CD8-positive, alpha-beta memory T cell (primary cell): ENCODE measurements at places on chromosomes 5 and 9.

- no peak overlapping the region for H3K27ac ChIP-seq
- H3K27me3 ChIP-seq, result no peaks in the 10 kb centered on the region
- H3K4me1 ChIP-seq, result peaks cover 8% of the 10 kb centered on the region
- no peak for DNase-seq
- no peak overlapping the region for H3K4me3 ChIP-seq
- H3K36me3 ChIP-seq, result peaks cover 23% of the 10 kb centered on the region
Measured at GRCh38 chr5:177511181-177511580, 1.6 kb upstream of the DOK3 start.

- peaks cover 14% of the 10 kb centered on the region for H3K4me1 ChIP-seq
- DNase-seq, result no peak
- H3K27me3 ChIP-seq, result no peaks in the 10 kb centered on the region
- no peak overlapping the region for H3K4me3 ChIP-seq
- no peaks in the 10 kb centered on the region for H3K36me3 ChIP-seq
Measured at GRCh38 chr5:113510836-113511451, 2.5 kb upstream of the YTHDC2 start.

DNA sequence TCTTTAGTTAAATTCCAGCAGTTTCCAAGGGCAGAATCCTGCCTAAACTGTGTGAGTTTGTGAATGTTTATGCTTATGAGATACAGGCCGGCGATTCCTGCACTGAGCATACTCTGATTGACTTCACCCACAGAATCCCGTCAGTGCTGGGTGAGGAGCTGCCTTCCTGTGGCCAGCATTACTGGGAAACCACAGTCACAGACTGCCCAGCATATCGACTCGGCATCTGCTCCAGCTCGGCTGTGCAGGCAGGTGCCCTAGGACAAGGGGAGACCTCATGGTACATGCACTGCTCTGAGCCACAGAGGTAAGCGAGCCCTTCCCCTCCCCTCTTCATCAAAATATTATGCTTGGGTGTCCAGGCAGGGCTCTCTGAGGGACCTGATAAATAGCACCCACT lies 103.7 kb downstream of the CMYA5 start:
- H3K27ac ChIP-seq, result no peak overlapping the region
- DNase-seq, result no peak
- no peaks in the 10 kb centered on the region for H3K4me1 ChIP-seq
- no peak overlapping the region for H3K4me3 ChIP-seq

DNA sequence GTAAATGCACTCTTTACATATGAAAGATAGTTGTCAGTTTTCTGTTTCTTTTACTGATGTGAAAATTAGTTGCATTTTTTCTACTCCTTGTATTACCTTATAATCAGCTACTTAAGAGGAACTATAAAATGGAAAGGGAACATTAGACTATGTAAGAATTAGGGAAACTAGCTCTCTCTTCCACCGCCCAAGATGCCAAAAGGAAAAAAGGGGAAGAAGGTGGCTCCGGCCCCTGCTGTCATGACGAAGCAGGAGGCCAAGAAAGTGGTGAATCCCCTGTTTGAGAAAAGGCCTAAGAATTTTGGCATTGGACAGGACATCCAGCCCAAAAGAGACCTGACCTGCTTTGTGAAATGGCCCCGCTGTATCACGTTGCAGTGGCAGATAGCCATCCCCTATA lies 15.2 kb upstream of the HOMER1 start:
- DNase-seq, result no peak
- H3K27me3 ChIP-seq, result no peaks in the 10 kb centered on the region
- H3K36me3 ChIP-seq, result no peaks in the 10 kb centered on the region
- no peaks in the 10 kb centered on the region for H3K4me1 ChIP-seq
- no peak overlapping the region for H3K27ac ChIP-seq
- no peak overlapping the region for H3K4me3 ChIP-seq

- DNase-seq, result no peak
- no peaks in the 10 kb centered on the region for H3K36me3 ChIP-seq
- H3K27ac ChIP-seq, result no peak overlapping the region
Measured at GRCh38 chr9:37639109-37639762, 11.5 kb upstream of the FRMPD1 start.

- H3K36me3 ChIP-seq, result no peaks in the 10 kb centered on the region
- no peak overlapping the region for H3K27ac ChIP-seq
- no peak for DNase-seq
Measured at GRCh38 chr5:11056560-11056959, 295.5 kb upstream of the DAP start.

DNA sequence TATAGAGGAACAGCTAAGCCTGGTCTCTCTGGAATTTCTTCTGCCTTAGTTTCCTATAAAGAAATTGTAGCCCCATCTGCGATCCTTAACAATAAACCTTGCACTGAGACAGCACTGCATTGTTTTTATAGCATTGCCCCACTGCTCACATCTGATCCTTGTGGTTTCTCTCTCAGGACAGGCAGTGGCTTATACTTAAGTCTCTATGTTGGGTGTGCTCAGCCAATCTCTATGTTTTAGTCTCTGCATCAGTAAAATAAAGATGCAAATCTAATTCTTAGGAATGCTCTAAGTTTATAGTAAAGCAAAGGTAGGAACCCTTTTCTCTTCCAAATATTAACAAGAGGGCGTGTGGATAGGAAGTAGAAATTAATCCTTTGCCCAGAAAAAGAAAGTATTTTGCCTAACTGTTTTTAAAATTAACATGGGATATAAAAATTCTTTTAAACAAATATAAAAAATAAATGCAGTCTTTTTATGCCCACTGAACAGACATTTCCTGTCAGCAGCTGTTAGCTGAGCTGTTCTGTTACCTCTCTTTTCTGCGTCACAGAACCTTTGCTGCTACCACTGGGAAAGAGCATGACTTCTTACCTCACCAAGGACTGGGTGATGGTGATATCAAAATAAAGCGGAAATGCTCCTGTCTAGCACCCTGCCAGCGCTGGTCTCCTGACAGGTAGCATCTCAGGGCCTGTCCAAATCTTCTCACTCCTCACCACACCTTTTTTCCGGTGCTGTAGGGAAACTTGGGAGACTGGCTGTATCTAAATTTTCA lies 29.5 kb downstream of the MRPS27 start:
- DNase-seq, result no peak
- H3K4me3 ChIP-seq, result no peak overlapping the region
- H3K27me3 ChIP-seq, result no peaks in the 10 kb centered on the region
- no peaks in the 10 kb centered on the region for H3K4me1 ChIP-seq

DNA sequence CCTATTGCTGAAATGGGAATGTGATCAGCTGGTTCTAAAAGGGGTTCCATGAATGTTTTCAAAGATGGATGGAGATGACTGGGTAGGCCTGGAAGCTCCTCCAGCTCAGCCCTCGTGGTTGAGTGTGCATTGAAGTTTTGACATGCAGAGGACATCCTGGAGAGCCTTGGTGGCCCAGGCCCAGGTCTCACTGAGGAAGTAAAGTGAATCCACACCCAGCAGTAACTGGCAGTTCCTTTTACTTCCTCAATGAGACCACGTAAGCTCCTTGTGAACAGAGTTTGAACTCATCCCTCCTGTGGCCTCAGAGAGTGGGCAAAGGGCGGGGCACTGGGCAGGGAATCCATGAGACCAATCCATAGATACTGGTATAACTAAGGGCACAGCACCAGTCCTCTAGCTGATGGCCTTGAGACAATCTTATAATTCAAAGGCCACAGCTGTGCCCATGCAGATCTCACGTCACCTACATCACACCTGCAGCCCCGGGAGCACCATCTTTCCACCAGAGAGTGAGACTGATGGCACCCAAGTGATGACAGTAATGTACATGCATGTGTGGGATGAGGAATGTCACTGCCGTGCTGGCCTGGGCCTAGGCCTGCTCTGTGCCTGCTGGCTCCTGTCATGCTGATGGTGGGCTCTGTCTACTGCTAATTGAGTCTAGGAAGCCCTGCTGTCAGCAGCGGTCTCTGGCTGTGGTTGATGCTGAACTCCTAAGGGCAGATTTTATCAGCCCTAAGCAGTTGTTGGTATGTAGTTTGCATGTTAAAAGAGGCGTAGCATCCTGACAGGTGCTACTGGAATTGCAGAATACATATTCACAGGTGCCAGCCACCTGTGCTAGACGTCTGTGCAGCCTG lies 257.8 kb downstream of the FSTL4 start:
- H3K4me3 ChIP-seq, result no peak overlapping the region
- H3K36me3 ChIP-seq, result no peaks in the 10 kb centered on the region
- no peak for DNase-seq
- no peaks in the 10 kb centered on the region for H3K4me1 ChIP-seq

DNA sequence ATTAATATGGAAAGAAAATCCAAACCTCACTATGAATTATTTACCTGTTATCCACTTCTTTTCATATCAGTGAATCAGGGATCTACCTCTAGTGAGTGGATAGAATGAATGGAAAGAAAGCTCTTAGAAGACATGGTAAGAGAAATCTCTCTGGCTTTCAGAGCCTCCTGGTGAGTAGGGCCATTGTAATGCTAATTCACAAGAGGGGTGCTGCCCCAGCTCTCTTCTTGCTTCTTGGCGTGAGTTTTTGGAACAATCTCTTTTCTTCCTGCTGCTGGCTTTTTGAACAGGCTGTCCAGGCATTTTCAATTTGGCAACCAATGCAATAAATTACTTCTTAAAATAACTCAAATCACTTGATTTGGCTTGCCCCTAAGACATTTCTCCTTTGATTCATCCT lies 49.9 kb upstream of the KCNN2 start:
- H3K4me1 ChIP-seq, result no peaks in the 10 kb centered on the region
- H3K27me3 ChIP-seq, result no peaks in the 10 kb centered on the region
- no peak overlapping the region for H3K4me3 ChIP-seq
- no peaks in the 10 kb centered on the region for H3K36me3 ChIP-seq

DNA sequence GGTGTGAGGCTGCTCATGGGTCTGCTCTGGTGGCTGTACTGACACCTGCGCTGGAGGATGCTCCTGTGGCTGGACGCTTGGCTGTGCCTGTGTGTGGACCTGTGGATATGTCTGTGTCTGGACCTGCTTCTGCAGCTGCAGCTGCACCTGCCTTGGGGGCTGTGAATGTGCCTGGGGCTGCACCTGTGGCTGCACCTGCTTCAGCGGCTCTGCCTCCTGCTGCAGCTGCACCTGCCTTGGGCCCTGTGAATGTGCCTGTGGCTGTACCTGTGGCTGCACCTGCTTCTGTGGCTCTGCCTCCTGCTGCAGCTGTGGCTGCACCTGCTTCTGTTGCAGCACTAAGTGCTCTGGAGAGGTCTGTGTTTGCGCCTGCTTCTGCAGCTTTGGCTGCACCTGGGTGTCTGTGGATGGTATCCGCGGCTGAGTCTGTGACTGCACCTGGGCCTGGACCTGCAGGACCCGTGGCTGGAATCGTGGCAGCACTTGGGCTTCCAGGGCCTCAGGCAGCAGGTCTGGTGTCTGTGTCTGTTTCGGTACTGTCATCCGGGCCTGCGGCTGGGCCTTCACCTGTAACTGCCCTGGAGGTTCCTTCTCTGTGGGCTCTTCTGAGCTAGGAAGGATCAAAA lies 12.5 kb downstream of the CIZ1 start:
- no peak for DNase-seq
- H3K27ac ChIP-seq, result no peak overlapping the region
- no peaks in the 10 kb centered on the region for H3K27me3 ChIP-seq
- H3K36me3 ChIP-seq, result peaks cover 50% of the 10 kb centered on the region
- no peak overlapping the region for H3K4me3 ChIP-seq

DNA sequence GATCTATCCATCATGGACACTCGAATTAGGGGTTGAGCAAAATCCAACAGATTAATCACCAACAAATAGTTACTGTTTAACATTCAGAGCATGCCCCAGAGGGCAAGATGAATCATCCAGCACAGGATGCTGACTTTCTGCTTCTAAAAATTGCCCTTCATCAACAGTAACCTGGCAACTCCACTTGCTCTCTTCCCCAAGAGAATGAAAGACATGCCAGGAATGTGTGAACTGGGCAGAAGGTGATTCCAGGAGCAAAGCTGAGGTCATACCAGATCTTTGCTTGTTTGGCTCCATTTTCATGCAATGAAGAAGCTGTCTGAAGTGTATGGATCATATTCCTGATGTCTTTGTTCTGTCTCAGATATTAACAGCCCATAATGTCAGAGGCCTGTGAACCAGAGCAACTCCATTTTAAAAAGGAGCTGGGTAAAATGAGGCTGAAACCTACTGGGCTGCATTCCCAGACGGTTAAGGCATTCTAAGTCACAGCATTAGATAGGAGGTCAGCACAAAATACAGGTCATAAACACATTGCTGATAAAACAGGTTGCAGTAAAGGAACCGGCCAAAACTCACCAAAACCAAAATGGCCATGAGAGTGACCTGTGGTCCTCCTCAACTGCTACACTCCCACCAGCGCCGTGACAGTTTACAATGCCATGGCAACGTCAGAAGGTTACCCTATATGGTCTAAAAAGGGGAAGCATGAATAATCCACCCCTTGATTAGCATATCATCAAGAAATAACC lies 2.5 kb upstream of the ZNF367 start:
- H3K36me3 ChIP-seq, result no peaks in the 10 kb centered on the region
- DNase-seq, result no peak
- H3K4me3 ChIP-seq, result no peak overlapping the region
- peak overlapping the region; percentile 86 for H3K27ac ChIP-seq

GRCh38 chr5:73319036-73319435 lies 129.5 kb downstream of the FOXD1 start:
- peaks cover 13% of the 10 kb centered on the region for H3K27me3 ChIP-seq
- DNase-seq, result no peak
- H3K4me1 ChIP-seq, result no peaks in the 10 kb centered on the region
- H3K36me3 ChIP-seq, result no peaks in the 10 kb centered on the region
- no peak overlapping the region for H3K4me3 ChIP-seq

DNA sequence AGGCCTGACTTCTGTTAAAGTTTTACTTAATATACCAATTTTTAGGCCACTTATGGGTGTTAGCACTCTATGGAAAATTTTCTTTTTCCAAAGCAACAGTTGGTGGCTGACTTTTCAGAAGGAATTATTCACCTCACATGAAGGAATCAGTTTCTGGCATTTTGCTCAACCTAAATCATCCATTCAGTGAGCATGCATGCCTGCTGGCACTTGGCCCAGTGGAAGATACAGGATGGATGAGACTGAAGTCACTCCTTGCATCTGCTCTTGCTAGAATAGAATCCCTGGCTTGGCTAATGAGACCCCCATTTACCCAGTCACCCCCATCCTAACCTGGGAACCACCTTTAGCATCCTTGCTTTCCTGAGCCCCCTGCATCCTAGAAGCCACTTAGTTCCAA lies 131.7 kb downstream of the WDR41 start:
- no peaks in the 10 kb centered on the region for H3K27me3 ChIP-seq
- no peaks in the 10 kb centered on the region for H3K36me3 ChIP-seq
- DNase-seq, result no peak
